ENCODE measurements at places on chromosomes 7 and 10.

DNA sequence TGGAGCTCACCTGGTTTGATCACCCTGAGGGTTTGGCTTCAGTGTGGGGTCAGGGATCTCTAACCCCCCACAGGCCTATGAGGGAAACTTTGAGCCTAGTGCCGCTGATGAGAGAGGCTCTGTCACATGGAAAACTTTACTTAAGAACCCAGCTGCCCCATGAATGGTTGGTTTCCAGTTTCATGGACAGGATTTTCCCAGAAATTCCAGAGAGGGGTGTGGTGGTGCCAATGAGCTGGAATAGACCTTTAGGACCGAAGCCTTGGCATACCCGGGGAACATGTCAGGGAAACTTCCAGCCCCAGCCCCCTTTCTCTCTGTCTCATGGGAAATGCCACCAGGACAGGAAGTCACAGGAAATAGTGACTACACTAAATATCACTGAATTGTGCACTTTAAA lies 36.9 kb downstream of the AKR1B1 start:
- no peak for DNase-seq

DNA sequence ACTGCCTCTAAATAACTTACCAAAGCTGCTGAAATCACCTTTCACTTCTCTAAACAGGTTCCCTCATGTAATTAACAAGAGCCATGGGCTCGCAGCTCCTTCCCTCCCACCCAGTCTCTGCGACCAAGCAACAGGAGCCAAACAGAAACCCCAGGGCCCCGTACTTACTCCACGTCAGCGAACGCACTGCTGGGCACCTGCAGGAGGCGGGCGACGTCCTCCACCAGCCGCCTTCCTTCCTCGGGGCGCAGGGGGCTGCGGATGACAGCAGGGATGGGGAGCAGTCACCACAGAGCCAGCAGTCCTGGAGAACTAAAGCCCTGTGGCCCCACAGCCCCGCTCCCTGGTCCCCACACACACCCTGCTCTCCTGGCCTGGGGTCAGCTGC lies 477.0 kb downstream of the PTPRN2 start:
- no peak for DNase-seq

DNA sequence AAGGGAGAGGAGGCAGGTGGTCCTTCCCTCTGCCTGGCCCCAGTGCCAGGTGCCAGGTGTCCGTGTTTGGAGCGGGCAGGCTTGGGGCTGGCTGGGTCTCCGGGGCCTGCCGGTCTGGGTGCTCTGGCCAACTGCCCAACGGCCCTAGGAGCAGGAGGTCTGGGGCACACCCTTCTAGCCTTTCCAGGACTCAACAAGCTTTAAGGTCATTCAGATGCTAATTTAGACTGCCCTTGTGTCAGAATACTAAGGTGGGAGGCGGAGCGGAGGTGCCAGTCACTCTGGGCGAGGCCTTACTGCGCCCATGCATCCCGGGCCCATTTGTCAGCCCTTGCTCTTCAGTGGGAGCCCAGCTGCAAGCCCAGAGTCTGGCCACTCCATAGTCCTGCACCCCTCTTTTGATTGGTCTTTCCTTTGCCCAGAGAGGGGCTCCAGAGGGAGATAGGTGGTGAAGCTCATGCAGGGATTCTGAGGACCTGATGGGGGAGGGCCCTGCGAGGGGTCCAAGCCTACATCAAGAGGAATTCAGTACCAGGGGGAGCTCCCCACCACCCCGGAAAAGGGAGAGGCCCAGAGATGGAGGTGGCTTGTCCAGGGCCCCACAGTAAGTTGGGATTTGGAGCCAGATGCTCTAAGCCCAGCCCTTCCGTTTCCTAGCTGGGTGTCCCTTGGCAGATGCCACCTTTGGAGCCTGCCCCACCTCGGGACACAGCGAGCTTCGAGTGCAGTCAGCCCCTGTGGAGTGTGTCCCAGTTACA lies 1.3 kb downstream of the PGAM2 start:
- DNase-seq: no peak

DNA sequence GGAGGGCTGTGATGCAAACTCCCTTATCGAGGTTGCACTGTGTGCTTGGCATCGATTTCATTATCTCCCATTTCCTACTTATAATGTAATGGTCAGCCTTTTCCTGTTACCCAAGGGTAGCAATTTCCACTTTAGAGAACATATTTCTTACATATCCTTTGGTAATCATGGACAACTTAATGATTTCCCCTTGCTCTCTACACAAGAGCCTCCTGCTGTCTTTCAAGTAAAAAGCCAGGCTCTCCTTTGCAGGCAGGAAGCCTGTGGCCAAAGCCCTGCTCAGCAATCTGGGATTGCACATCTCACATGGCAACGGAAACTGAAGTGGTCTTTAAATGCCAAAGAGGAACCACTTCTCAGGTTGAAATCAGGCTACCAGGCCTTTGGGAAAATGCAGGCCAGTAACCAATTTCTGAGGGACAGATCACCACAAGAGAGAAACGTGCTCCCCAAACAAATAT lies 86.7 kb upstream of the IKZF1 start:
- DNase-seq: no peak

DNA sequence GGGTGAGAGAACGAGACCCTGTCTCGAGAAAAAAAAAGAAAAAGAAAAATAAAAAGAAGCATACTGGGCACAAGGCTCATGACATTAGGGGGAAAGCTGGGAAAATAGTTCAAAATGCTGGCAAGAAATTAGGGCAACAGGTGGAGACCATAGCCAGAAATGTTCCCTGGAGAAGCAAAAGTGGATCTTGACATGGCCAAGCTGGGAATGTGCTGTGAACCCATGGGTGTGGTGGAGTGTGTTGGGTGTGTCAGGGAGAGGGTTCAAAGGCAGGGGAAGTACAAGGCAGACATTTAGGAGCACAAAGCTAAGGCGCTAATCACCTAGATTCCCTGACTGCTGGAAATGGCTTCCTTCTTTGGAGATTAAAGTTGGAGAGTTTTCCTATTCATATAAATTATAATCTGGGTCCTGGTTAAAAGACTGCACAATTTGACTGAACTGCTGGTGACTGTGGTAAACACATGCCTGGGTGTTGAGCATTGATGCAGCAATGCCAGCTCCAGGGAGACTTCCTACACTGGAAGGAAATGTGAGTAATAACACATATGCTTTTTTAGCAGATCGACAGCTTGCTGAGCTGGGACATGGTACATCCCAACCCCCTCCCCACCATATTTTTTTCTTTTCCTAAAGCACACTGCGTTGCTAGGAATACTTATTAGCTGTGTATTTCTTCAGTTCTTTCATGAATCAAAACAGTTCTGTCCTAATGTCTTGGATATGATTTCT lies 70.1 kb upstream of the ARHGAP21 start:
- no peak for DNase-seq

DNA sequence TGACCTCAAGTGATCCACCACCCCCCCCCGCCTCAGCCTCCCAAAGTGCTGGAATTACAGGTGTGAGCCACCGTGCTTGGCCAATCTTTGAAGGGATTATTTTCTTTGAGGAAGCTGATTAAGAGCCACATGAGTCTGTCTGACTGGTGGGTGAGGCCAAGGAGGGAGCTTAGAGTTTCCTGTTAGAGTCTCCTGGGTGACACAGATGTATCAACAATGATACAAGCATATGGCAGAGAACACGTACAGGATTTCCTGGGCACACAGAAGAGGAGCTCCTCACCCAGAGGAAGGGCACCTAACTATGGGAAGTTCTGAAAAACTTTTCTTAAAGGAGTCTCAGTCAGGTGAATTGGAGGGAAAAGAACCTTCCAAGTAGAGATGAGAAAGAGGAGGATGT lies 69.4 kb downstream of the GOLGA7B start:
- no peak for DNase-seq

DNA sequence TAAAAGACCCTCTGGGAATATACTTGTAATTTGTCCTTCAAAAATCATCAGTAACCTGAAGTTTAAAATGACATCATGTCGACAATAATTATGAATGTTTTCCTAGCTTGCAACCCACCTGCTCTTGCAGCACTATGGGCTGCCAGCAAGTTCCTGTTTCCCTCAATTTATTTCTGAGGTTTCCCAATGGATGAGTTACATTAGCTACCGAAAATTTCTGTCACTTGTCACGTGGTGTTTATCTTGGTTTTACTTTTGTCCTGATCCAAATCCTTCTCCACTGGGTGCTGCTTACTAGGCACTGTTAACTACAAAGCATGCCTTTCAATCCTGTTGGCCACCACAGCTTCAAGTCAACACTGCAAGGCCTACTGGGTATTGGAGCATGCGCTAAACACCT lies 31.5 kb downstream of the GIMAP8 start:
- DNase-seq: no peak

- DNase-seq: no peak
Measured at GRCh38 chr7:55534916-55535590, 37.2 kb downstream of the VOPP1 start.
